ENCODE measurements at places on chromosomes 5 and 9. TPM values are rescaled to one million over a fixed set of nuclear protein-coding genes. Genes with fewer than 3 reads are reported as not detected.

C9orf153 gene
- total RNA-seq, result 0.31 TPM

DNA sequence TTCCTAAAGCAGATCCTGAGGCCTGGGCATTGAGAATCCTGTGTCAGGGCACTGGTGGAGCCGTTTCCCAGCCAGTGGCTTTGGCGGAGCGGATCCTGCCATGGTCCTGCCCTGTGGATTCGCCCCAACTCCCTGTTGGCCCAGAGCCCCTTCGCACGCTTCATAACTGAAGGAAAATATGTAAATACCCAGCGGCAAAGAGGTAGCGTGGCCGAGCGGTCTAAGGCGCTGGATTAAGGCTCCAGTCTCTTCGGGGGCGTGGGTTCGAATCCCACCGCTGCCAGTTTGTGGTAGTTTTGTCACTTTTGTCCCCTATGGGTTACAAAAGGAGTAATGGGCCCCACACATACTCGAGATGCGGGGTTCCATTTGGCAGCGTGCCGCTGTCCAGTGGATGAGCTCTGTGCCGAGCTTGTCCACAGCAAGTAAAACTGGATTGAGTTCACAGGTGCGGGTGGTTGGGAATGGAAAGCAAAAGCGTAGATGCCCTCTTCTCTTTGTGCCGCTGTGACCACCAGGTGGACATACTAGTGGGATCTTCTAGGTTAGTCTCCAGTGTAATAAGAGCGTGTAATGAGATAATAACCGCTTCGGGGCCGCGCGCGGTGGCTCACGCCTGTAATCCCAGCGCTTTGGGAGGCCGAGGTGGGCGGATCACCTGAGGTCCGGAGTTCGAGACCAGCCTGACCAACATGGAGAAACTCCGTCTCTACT is 17.3 kb downstream of the TRIM7 start:
- peak; percentile 82 for DNase-seq

DNA sequence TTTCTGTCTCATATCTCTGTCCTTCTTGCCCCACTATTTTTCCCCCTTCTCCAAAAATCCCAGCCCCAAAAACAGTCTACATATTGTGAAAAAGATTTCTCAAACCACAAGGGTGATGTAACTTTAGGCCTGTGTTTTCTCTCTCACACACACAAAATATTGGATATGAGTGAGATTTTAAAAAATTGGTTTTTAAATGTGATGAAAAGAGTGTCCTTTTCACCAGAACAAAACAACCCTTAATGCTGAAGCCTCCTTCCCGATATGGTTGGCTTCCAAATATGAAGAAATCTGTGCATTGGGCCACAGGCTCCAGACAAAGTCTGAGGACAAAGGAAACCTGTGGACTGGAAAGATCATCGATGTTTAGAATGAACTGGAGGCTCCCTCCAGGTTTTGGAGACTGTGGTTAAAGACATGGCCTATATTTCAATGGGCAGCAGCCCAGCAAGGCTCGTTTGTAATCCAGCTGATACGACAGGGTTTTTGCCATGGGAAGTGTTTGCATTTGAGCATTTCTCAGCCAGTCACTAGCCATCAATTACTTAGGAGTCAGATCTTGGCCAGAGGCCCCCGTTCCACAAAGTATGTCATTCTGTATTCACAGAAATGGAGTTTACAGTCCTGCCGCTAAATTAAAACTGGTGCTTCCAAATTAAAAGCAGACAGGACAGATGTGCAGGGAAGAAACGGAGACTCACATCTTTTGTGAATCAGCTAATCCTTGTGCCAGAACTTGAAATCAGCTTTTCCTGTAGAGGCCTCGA is 546.3 kb downstream of the EBF1 start:
- peak; percentile 32 for DNase-seq

ISL1 gene
- total RNA-seq, result not detected

DNA sequence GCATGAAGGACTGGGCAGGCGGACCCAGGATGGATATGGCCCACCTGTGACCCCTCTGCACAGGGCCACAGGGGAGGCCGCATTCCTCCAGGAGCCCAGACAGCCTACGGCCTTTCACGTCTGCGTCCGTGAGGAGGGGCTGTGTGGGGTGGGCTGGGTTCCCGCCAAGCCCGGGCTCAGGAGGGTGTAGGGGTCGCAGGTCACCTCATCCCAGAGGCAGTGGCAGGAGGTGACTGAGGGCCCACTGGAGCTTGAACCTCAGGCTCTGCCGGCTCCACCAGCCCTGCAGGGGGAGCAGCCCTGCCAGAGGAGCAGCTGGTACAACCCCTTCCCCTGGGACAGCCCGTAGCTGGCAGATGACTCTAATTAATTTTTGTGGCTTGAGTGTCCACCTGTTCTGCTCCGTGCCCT is 40.7 kb upstream of the CACNA1B start:
- no peak for DNase-seq

- DNase-seq, result no peak
These were observed 892.9 kb downstream of the NR2F1-AS1 start for GRCh38 chr5:92687821-92688722.

DNA sequence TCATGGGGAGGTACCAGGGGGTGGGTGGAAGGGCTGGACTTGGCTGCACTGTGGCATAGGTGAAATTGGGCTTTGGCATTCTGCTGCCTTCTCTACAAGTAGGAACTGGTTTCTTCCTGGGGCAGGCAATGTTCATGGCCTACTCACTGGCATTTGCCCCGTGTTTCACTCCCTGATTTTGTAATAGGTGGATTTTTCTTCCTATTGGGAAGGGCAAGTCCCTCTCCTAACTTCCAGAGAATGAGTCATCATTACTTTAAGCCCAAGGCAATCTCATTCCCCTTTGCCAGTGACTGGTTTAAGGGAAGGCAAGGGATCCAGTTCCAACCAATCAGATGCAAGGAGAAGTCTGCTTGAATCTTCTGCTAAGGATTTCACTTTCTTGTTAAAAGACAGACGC is 67.9 kb upstream of the ANKRD55 start:
- DNase-seq, result no peak

C5orf58 gene
- not detected for total RNA-seq

DND1 gene
- total RNA-seq, result 0.44 TPM

GRCh38 chr5:151619812-151620460 is 28.8 kb upstream of the FAT2 start:
- no peak for DNase-seq

GRCh38 chr9:95343725-95344287 is 26.3 kb upstream of the FANCC start:
- DNase-seq, result no peak

GRCh38 chr5:170201311-170201710 is 31.5 kb upstream of the C5orf58 start:
- DNase-seq, result no peak

DNA sequence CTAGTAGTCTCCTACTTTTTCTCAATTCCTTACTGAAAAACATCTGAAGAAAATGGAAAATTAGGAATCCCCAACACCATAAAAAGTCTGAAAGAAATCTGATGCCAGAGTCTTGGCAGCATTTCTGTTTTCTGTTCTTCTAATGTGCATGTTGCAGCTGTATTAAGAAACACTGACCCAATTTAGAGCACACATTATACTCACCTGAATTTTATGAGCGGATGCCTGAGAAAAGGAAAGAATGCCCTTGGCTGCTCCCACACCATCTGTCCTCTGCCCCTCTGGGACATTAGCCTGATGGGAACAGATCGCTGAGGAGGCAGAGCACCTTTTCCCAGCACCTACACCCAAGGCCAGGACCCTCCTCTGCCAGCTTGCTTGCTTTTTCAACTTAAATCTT is 14.1 kb upstream of the ANP32B start:
- DNase-seq, result no peak

DNA sequence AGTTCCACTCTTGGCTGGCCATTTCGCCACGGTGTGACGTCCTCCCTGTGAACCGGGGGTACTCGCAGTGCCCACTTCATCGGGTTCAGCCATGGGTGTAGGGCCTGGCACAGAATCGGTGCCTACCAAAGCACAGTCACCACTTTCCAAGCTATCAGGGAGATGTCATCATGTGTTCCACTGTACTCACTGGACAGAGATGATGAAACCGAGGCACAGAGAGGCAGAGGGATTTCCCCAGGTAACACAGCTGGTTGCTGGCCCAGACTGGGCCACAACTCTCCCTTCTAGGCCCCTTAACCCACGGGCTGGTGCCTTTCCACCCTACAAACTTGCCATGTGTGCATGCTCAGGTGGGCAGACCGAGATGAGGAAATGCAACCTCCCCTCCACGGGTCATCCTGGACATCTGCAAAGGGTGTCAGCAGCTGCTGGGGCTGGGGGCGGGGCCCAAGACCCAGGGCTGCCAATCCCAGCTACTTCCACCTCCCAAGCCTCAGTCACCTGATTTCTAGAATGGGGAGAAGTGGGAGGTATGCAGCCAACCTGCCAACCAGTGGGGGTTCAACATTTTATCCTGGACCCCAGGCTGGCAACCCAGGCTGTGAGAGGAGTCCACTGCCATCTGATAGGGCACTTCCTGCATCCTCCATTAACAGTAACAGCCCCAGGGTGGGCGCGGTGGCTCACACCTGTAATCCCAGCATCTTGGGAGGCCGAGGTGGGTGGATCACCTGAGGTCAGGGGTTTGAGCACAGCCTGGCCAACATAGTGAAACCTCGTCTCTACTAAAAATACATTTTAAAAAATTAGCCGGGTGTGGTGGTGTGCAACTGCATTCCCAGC is 893 bp upstream of the SH2D3C start:
- DNase-seq, result no peak

GRCh38 chr5:112729630-112730029 is 8.1 kb upstream of the APC start:
- DNase-seq, result no peak

DNA sequence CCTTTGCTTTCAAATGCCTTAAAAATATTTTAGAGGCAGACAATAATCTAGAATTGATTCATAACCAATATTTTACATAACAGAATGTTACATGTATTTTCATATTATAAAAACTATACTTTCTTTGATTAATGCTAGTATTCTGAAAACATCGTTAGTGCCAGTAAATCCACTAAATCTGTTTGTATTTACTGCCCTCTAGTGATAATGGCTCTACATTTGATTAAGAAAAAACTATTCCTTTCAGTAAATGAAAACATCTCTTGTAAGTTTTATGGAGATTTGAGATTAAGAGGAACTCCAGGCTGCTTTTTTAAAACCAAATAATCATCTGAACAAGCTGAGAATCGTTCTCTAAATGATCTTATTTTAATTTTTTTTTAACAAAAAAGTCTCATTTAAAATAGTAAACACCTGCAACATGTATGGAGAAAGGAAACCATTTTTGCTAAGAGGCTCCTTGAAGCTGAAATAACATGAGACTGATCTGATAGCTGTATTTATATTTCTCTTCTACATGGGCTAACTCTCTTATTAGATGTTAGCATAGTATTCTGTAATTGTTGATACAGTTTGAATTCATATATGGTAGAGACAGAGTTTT is 424.7 kb downstream of the RAB3C start:
- no peak for DNase-seq

DNA sequence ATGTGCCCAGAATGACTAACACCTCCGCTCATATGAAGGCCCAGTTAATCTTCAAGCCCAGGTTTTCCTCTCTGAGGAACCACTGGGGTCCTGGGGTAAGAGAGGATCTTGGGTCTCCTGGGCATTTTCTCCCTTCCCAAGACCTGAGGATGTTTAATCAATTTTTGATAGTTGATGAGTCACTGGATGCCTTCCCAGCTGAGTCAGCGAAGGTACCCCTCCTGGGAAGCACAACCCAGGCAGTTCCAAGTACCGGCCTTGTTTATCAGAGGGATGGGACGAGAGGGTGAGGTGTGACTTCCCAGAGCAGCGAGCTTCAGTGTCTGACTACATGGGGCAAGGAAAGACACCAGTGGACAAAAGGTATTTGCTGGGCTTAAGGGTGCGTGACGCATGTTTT is 119.6 kb upstream of the IL12B start:
- DNase-seq, result no peak

DNA sequence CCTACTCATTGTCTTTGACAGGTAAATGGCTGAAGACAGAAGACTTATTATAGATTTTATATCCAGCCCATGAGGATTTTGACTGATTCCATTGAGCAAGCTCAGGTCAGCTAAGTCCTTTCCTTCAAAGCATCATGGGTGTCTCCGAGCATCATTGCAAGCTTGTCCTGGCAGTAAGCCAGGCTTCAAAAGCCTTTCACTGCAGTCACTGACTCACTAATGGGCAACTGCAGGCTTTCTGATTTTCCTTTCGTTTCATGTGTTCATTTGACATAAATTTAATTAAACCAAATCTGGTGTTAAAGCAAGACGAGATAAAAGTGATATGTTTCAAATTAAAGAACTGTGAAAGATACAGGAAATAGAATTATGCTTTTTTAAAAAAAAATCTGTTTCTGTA is 426.2 kb downstream of the ANXA1 start:
- DNase-seq, result no peak

GRHPR gene
- 86.6 TPM for total RNA-seq

CERT1 gene
- total RNA-seq, result 21.6 TPM

DNA sequence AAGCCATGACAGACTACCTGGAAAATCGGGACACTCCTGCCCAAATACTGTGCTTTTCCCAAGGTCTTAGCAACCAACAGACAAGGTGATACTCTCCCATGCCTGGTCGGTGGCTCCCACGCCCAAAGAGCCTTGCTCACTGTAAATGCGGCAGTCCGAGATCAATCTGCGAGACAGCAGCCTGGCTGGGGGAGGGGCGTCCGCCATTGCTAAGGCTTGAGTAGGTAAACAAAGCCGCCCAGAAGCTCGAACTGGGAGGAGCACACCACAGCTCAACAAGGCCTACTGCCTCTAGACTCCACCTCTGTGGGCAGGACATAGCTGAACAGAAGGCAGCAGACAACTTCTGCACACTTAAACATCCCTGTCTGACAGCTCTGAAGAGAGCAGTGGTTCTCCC is 272.1 kb upstream of the CCNG1 start:
- peak; percentile 18 for DNase-seq

- no peak for DNase-seq
These were observed 1.1 kb downstream of the PRUNE2 start for GRCh38 chr9:76904661-76905457.
